ENCODE measurements at places on chromosomes 7 and 10. TPM values are rescaled to one million over a fixed set of nuclear protein-coding genes. Genes with fewer than 3 reads are reported as not detected.

DNA sequence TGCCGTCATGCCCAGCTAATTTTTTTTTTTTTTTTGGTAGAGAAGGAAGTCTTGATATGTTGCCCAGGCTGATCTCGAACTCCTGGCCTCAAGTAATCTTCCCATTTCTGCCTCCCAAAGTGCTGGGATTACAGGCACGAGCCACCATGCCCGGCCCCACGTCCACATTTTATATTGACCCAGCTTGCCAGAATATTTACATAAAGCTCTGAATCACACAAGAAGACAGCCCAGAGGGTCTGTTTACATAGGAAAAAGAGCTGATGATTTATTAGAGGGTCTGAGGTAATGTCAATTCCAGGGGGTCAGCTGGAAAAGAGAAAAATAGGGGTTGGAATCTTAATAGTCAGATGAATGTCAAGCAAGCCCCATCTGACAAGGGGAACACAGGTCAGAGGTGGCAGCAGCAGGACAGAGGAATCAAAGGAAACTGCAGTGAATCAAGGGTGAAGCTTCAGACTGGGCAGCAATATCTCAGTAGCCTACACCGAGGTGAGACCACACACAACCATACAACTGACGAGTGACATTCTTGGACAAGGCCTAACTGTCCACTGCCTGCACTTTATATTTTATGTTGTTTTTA is 15.8 kb upstream of the SLF2 start:
- peak; percentile 23 for DNase-seq

The HPSE2 gene
- 0.51 TPM for total RNA-seq

DNA sequence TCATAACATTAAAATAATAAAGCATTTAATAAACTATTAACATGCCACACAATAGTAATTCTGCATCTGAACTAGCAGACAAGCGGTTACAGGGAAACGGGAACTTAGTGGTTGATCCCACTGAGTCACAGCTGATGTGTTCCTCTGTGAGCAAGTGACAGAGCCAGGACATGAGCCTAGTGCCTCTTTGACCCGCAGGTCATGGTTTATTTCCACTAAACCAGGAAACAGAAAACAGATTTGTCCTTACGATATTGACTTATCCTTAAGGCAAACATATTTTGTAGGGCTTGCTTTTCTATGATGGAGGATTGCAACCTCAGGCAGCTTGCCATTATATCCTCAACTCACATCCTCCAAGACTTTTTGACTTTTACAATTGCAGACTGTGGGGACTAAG is 987.3 kb downstream of the CCSER2 start:
- no peak for DNase-seq

GRCh38 chr10:45308707-45309106 is 6.7 kb downstream of the OR13A1 start:
- no peak for DNase-seq

The CROT gene
- 23.0 TPM for total RNA-seq

GRCh38 chr7:123727071-123727837 is 21.5 kb downstream of the WASL start:
- DNase-seq, result peak; percentile 97

The OR6B1 gene
- total RNA-seq, result not detected

The SORCS3 gene
- total RNA-seq, result not detected

The AKR1C4 gene
- total RNA-seq, result not detected

GRCh38 chr7:20358106-20358505 is 27.4 kb downstream of the ITGB8 start:
- no peak for DNase-seq

The RNLS gene
- 11.3 TPM for total RNA-seq

GRCh38 chr7:92634205-92634604 is 44.0 kb upstream of the FAM133B start:
- peak; percentile 26 for DNase-seq

GRCh38 chr7:13829914-13830900 is 159.3 kb downstream of the ETV1 start:
- DNase-seq, result peak; percentile 97

DNA sequence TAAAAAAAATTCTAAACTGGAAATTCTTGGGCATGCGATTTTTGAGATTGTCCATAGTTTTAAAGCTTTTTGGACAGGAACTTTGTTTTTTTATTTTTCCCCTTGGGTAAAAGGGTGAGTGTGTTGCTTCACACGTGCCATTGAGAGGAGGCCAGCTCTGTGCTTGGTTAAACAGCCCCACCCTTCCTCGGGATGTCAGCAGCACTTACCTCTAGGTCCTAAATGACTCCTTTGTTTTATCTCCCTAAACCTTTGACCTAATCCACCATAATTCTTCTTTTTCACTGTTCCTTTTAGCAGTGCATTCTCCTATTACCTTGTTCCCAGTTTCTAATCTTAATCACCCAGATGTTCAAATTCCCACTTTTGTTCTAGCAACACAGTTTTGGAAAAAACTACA is 83.5 kb downstream of the SEMA3D start:
- peak; percentile 32 for DNase-seq
